ENCODE measurements at places on chromosomes 12 and 14.

GRCh38 chr14:105075379-105076295 is 10.4 kb upstream of the GPR132 start:
- no peak for DNase-seq

- DNase-seq: no peak
Measured at GRCh38 chr12:116210762-116211161, 66.7 kb downstream of the MED13L start.

DNA sequence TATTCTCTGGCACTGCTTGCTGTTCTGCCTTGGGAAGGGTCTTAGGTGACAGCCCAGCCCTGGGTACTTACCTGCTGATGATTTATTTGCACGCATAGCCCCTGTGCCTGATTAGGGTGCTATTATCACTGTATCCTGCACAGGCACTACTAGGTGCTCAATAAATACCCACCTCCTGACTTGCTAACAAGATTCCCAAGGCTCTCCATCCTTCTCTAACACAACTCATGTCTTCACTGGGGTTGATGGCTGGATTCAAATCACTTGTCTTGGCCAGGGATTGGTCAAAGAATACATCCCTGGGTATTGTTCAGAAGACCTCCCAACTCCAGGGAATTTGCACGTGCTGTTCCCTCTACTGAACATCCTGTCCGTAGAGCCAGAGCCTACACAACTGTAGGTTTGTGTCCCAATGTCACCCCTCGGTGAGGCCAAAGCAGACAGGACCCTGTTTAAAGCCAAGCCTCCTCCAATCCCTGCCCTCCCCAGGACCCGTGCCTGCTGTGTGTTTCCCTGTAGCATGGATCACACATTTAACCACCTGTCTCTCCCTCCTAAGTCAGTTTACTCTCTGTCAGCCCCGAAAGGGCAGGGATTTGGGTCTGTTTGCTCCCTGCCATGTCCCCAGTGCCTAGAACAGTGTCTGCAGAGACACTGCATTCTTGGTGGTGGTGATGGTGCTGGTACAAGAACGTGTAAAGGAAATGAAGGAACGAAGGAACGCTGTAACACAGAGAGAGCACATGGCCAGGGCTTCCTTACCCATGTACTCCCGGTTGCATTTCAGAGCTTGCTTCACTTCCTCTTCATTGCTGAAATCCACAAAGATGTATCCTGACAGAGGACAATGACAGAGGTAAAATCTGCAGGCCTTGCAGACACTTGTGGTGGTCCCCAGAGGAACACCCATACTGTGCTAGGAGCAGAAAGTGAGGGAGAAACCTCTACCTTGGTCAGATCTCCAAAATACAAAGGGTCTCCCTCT is 16.5 kb downstream of the RBM19 start:
- DNase-seq: no peak

- DNase-seq: no peak
Measured at GRCh38 chr12:103036581-103037214, 79.2 kb downstream of the ASCL1 start.

- DNase-seq: peak; percentile 39
Measured at GRCh38 chr12:47360771-47361388, 281.1 kb upstream of the AMIGO2 start.

DNA sequence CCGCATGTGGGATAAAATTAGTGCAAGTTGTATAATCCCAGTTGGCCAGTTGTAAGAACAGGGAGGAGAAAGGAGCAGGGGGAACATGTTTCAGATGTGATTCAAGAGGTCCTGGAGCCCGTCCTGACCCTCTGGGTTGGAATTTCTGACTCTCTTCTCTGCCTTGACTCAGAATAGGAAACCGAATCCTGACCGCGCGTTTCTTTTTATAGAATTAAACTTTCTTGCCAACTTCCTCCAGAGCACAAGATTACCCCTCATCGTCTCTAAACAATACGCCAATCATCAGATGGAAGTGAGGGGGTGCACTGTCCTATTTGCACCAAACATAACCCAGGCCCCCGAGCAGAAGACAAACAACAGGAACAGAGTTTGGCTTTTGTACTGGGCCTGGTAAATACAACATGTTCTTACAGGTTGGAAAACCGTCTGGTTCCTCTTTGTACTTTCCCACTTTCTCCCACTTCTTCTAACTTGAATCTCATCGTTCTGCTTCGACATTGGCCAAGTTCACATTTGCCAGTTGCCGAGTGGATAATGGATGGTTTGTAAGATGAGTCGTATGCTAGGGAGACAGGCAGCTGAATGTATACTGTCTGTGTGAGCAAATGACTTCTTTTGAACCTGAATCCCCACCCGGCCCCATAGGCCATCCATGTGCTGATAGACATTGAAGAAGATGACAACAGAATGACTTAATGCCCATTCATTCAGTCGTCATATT is 42.6 kb upstream of the MED13L start:
- DNase-seq: no peak

GRCh38 chr12:5756338-5756842 is 188.7 kb downstream of the ANO2 start:
- DNase-seq: no peak

GRCh38 chr12:71730936-71731335 is 23.7 kb upstream of the RAB21 start:
- DNase-seq: no peak

DNA sequence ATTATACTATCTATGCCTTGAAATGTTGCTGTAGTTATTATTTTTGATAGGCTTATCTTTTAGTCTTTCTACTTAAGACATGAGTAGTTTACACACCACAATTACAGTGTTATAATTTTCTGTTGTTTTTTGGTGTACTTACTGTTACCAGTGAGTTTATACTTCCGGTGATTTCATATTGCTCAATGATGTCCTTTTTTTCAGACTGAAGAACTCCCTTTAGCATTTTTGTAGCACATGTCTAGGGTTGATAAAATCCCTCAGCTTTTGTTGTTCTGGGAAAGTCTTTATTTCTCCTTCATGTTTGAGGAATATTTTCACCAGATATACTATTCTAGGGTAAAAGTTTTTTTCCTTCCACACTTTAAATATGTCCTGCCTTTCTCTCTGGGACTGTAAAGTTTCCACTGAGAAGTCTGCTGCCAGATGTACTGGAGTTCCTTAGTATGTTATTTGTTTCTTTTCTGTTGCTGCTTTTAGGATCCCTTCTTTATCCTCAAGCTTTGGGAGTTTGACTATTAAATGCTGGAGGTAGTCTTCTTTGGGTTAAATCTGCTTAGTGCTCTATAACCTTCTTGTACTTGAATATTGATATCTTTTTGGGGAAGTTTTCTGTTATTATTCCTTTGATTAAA is 41.5 kb upstream of the FERMT2 start:
- DNase-seq: no peak

DNA sequence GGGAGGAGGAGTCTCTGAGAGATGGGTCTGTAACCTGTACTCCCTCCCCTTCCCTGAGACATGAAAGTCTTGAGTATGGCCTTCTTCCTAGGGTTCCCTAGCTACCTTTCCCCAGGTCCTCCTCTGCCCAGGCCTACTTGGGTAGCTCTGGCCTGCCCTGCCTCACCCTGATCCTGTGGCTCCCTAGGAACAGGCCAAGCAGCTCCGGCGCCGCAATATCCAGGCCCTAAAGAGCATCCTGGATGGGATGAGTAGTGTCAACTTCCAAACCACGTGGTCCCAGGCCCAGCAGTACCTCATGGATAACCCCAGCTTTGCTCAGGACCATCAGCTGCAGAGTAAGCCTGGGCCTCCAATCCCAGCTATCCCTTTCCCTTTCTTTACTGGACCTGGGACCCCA is 12.3 kb downstream of the PRPF40B start:
- no peak for DNase-seq

GRCh38 chr12:116598311-116599284 is 39.4 kb downstream of the MAP1LC3B2 start:
- no peak for DNase-seq

DNA sequence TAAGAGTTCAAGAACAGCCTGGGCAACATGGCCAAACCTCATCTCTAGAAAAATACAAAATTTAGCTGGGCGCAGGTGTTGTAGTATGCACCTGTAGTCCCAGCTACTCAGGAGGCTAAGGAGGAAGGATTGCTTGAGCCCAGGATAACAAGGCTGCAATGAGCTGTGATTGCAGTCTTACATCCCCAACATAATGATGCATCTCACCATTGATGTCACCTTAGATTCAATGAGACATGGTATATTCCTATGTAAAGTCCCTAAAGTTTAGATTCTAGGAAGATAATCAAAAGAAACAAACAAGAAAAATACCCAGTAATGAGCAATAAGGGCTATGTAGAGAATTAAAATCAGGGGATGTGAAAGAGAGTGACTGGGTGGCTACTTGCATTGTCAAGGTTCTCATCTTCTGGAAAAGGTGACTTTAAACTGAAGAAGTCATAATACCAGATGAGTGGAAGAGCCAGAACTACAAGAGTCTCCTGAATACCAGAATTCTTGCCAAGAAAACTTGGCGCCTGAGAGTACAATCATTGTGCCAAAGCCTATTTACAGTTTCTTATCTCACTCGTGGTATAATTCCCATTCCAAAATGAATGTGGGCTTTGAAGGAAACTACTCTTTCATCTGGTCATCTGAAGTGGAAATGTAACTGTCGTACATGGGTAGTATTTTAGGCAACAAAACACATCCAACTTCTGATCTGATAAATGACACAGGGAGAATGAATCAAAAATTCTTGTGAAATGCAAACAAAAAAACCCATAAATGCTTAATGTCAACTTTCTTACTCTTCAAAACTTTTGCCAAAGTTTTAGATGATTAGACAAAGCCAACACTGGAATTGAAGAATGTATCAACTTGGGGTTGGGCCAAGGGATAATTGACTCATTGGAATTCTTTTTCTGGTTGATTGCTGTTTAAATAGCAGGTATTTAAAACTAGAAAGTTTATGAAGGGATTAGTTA is 81.1 kb upstream of the ST8SIA1 start:
- no peak for DNase-seq

DNA sequence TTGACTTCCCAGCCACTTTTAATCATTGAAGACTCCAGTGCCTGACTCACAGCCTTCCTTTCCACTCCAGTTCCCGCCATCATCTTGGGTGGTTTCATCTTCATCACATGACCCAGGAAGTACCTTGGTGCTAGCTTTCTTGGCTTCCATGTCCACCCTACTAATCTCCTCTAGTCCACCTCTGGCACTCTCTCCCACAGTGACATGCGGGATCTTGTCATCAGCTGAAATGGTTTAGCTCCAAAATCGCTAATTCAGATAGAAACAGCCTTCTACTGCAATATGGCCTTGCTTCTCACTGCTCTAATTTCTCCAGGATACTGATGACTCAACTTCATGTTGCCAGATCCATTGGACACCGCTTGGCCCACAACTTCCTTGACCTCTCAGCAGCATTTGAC is 24.5 kb downstream of the WDR20 start:
- DNase-seq: no peak

- DNase-seq: no peak
Measured at GRCh38 chr14:78202976-78203375, 32.8 kb downstream of the NRXN3 start.

DNA sequence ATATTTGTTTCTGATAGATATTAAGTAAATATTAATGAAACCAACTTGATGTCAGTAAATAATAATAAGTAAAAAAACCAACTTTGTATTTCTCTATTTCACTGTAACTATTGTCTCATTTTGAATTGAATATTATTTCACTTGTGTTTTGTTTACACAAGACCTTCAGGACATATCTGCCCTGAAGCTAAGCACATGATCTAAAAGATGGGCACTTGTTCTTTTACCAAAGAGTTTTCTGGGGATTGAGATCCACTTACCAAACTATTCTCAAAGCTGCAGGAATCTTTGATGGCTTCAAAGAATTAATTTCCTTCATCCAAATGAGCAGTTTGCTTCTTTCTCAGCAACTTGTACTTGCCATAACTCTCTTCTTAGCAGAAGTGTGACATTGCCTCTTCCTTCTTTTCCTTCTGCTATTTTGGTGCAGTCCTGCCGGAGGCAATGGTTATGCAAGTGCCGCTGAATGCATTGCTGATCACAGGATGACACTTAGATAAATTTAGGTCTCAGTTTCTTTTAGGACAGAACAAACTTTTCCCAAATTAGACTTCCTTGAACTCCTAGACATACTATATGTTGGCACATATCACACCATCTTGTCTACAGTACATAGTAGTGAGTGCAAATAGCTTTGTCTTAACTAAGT is 9.2 kb downstream of the FAR2 start:
- DNase-seq: no peak

GRCh38 chr12:12138203-12139154 is 67.7 kb downstream of the BCL2L14 start:
- no peak for DNase-seq

- no peak for DNase-seq
Measured at GRCh38 chr14:36967892-36968555, 204.4 kb downstream of the SLC25A21 start.

GRCh38 chr12:44397631-44398030 is 478.5 kb downstream of the NELL2 start:
- DNase-seq: no peak

- DNase-seq: no peak
Measured at GRCh38 chr12:6116471-6117021, 7.9 kb downstream of the VWF start.

- no peak for DNase-seq
Measured at GRCh38 chr12:98594050-98594835, 757 bp downstream of the SLC25A3 start.

- DNase-seq: no peak
Measured at GRCh38 chr14:97077687-97078086, 280.5 kb downstream of the VRK1 start.

GRCh38 chr12:8828257-8829124 is 6.1 kb downstream of the A2ML1 start:
- DNase-seq: no peak

GRCh38 chr12:76259660-76260389 is 88.4 kb downstream of the BBS10 start:
- no peak for DNase-seq

- no peak for DNase-seq
Measured at GRCh38 chr12:19220205-19220604, 90.7 kb downstream of the PLEKHA5 start.

GRCh38 chr12:6774499-6775062 is 2.3 kb downstream of the LAG3 start:
- no peak for DNase-seq

- no peak for DNase-seq
Measured at GRCh38 chr12:53096089-53096741, 1.3 kb upstream of the IGFBP6 start.

- DNase-seq: no peak
Measured at GRCh38 chr12:114944736-114945135, 260.8 kb upstream of the TBX3 start.

- DNase-seq: no peak
Measured at GRCh38 chr12:15526033-15526432, 203.7 kb downstream of the PTPRO start.

DNA sequence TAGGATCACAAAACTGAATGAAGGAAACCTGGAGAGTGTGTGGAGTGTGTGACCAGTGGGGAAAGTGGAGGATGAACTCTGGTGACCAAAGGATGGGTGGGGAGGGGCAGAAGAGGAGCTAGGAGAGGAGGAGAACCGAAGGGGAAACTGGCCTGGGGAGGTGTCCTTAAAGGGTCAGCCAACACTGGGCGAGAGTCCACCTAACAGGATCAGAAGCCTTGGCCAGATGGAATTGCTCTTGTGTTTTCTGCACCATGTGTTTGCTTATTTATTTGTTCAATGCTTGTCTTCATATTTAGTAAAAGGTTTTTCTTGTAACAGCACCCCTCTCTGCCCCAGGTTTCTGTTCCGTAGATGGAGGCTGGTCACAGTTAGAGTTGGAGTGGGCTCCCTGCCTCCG is 34.5 kb upstream of the ATP23 start:
- no peak for DNase-seq
